ENCODE measurements at places on chromosomes 2 and 18.

DNA sequence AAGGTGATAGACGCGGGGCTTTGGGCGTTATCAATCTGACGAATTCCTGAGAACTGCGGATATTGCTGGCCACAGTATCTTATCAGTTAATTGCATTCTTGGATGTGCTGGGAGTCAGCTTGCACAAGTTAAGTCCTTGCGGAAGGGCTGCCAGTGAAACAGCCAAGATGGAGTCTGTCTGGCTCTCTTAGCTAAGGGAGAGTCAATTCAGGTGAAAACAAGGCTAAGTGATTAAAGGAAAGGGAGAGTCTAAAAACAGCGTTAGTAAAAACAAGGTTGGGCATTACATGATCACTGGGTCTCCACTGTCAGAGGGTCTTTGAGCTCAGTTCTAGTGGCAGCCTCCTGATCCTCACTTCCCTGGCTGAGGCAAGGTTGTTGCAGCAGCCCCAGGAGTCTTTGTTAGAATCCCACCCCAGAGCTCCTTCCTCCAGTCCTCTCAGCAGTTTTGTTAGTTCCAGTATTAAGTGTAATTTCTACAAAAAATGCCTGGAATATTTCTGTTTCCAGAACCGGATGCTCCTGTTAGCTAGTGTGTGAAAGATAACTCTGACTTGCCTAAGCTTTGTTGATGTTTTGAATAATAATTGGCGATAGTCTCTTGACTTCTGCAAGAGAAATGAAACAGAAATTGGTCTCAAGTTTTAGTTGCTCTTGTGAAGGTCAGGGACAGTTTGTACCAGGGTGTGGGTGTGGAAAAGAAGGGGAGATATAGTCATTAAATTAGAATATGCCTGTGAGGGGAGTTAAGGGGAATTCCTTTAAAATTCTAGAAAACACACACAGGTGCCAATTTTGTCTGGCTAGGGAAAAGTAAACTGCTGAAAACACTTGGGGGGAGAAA, 10.6 kb downstream of the CFLAR start:
- no peak for DNase-seq

GRCh38 chr2:8840475-8841091, 3.2 kb upstream of the KIDINS220 start:
- no peak for DNase-seq

GRCh38 chr2:20641123-20641985, 9.5 kb downstream of the HS1BP3 start:
- DNase-seq: no peak

- DNase-seq: no peak
These were observed 93.5 kb downstream of the DYSF start for GRCh38 chr2:71546777-71547281.

- no peak for DNase-seq
These were observed 35.8 kb downstream of the FAM178B start for GRCh38 chr2:96950381-96951124.

DNA sequence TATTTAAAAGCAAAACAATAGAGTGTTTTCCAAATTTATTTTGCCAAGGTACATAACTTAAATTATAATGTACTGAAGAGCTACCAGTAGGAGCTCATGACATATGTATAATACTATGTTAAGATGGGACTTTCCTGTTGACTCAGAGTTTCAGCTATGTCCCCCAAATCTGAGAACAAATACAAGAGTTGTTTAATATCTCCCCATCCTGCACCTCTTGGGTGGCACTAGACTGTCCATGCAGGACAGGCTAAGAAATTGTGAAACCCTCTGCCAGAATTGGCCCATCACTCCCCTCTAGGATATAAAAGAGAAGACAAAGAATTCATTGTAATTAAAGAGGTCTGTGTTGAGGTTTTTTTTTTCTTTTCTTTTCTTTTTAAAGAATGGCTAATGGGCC, 21.7 kb upstream of the CTAGE1 start:
- DNase-seq: no peak

GRCh38 chr18:61910101-61910500, 17.3 kb upstream of the RNF152 start:
- DNase-seq: no peak

GRCh38 chr2:225400546-225401400, 1.3 kb downstream of the NYAP2 start:
- no peak for DNase-seq

DNA sequence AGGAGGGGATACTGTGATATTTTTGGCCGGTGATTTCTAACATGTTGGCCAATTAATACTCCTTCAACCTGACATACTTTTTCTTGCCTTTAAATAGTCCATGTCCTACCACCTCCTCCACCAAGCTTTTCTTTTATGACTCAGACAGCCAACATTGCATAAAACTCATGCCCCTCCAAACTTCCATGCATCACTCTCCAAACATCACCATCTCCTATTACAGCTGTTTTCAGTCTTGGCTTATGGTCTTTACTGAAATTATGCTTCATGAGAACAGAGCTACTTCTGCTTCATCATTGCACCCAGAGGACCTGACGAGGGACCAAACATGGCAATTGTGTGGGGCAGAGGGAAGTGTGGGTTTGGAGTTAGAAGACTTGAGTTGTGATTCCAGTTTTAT, 305.4 kb downstream of the LPIN1 start:
- DNase-seq: peak; percentile 35

GRCh38 chr2:20680744-20681375, 13.9 kb downstream of the GDF7 start:
- DNase-seq: no peak

GRCh38 chr18:79587779-79588635, 91.6 kb upstream of the CTDP1 start:
- no peak for DNase-seq

- no peak for DNase-seq
These were observed 51.1 kb downstream of the TGOLN2 start for GRCh38 chr2:85276571-85277118.

GRCh38 chr2:196640031-196640548, 575 bp downstream of the CCDC150 start:
- no peak for DNase-seq

DNA sequence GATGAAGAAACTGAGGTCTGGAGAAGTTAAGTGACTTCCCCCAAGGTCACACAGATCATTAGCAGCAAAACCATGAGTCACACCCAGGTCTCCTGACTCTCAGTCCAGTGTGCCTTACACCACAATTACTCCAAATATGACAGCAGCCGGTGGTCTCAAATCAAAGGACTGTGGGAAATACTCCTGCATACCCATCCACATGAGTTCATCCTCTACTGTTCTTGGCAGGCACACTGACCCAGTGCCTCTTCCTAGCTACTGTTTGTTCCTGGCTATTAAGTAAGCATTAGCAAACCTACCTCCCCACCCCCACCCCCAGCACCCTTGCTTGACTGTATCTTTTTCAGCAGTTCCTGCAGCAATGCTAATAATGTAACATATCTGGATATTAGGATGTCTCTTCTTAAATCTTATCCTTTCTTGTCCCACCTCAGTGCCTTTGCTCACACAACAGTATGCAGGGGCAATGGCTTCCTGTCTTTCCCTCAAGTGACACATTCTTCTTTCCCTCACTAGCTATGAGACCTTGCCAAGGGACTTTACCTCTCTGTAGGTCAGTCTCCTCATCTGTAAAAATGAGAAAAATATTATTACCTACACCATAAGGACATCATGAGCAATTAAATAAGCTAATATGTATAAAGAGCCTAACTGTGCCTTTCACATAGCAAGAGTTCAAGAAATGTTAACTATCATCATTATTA, 46.2 kb downstream of the FAM98A start:
- DNase-seq: no peak

DNA sequence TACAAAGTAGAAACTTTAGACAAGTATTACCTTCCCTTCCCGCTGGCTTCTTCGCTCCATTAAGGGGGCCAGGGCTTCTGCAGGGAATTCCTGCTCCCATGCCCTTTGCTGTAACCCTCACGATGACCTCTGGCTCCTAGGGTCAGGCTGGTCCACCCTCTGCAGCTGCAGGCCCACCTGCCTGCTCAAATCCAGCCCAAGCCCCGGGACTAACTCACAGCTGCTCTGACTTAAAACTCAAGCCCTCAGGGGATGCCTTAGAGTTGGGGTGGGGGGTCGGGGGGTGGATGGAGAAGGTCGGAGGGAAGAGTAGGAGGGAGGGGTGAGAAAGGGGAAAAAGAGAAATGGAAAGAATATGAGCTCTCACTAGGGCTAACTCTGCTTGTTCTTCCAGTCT, 4.9 kb downstream of the IGFBP5 start:
- DNase-seq: no peak

GRCh38 chr2:39160982-39161381, 40.1 kb upstream of the SOS1 start:
- DNase-seq: peak; percentile 34

- no peak for DNase-seq
These were observed 90.6 kb downstream of the SNTG2 start for GRCh38 chr2:1041012-1041805.

GRCh38 chr2:113050921-113051895, 1.5 kb downstream of the IL36B start:
- DNase-seq: no peak

DNA sequence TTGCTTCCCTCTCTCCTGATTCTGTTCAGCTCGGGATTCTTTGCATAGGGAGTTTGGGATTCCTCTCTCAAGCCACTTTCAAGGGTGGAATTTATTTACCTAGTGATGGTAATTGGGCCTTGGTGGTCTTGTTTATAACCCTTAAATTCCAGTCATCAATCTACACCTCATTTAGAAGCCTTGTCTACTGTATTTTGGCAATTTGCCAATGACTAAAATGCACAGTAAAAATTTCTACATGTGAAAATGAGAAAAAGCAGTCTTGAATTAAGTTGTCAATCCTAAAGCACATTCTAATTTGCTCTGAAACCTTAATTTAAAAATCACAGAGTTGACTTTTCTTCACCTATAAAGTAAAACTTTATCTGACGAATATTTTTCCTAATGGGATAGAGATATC, 749.2 kb upstream of the CRIM1 start:
- DNase-seq: no peak

DNA sequence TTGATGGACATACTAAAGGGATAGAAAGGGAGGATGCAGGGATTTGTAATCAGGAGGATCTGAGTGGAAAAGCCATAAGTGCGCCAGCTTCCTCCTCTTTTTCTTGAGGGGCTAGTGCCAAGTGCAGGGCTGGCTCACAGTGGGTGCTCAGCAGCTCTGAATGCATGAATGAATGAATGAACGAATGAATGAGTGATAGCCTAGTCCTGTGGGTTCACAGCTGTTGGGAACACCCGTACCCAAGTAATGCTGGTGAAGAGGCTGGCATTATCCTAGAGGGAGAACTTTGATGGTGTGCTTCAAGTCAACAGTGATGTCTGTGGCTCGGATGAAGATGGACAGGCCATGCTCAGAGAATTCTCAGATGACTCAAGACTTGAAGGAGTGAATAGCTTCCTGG, 108.8 kb downstream of the KCTD1 start:
- no peak for DNase-seq

- no peak for DNase-seq
These were observed 165.6 kb upstream of the NABP1 start for GRCh38 chr2:191512216-191512835.
